Vagina (tissue), 2 donors: ENCODE measurements at places on chromosomes 1 and 21. TPM values are rescaled to one million over a fixed set of nuclear protein-coding genes. Genes with fewer than 3 reads are reported as not detected.

DNA sequence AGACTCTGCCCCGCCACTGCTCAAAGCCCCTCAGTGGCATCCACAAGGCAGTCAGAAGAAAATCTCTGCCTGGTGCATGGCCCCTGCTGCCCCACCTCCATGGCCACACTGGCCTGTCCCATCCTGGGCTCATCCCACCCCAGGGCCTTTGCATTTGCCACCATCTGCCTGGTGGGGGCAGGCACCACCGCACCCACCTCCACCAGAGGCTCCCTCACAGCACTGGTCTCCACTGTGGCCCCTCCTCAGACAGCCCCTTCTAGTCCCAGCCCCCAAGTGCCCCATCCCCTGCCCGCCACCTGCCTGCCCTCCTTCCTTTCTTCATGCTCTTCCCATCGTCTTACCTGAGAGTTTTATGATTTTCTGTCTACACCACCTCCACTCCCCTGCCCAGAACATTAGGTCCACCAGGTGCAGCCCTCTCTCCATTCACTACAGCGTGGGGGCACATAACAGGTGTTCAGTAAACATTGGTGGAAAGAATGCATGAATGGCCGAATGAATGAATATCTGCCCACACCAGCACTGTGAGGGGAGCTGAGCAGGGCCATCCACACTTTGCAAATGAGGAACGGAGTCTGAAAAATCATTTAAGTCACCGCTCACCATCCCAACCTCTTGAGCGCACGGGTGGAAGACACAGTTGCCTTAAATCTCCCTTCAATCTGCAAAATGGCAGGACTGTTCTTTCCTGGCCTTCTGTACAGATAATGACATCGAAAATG, 2.1 kb downstream of the PRDM15 start:
- peak overlapping the region; percentile 81 for H3K4me3 ChIP-seq
- no peaks in the 10 kb centered on the region for H3K36me3 ChIP-seq
- H3K27me3 ChIP-seq = no peaks in the 10 kb centered on the region

DNA sequence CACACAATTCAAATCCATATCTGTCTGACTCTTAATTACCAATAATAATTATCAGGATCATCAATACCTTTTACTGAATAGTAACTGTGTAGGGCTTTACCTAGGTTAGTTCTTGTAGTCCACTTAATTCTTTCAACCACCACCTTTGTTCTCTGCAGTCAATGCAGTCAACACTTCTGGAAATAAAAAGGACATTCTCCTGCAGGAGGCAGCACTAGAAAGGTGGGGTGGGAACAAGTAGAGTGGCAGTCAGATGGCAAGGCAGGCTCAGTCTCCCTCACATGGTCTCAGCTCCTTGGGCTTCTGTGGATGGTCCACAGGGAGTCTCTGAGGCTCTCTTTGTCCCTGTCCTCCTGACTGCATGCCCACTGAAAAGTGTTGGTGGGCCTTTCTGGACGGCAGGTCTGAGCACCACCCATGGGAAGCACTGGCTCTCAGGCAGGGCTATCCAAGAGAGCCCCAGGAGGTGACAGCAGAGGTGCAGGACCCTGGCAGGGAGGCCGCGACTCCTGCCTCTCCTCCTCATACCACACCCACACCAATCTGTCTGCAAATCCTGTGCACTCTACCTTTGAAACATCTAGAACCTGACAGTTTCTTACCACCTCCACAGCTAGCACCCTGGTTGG, 237.3 kb downstream of the FOXD2 start:
- no peaks in the 10 kb centered on the region for H3K36me3 ChIP-seq
- DNase-seq = peak; percentile 49
- H3K4me3 ChIP-seq = no peak overlapping the region
- no peaks in the 10 kb centered on the region for H3K4me1 ChIP-seq
- H3K27me3 ChIP-seq = no peaks in the 10 kb centered on the region
- no peak overlapping the region for H3K27ac ChIP-seq

GRCh38 chr1:94095744-94096469, 25.0 kb downstream of the ABCA4 start:
- H3K4me1 ChIP-seq = peaks cover 77% of the 10 kb centered on the region
- H3K36me3 ChIP-seq = no peaks in the 10 kb centered on the region
- H3K27me3 ChIP-seq = no peaks in the 10 kb centered on the region
- H3K27ac ChIP-seq = peak overlapping the region; percentile 84
- no peak overlapping the region for H3K4me3 ChIP-seq

- H3K27ac ChIP-seq = no peak overlapping the region
- DNase-seq = no peak
- H3K4me3 ChIP-seq = no peak overlapping the region
- peaks cover 12% of the 10 kb centered on the region for H3K4me1 ChIP-seq
- H3K27me3 ChIP-seq = no peaks in the 10 kb centered on the region
Measured at GRCh38 chr1:31621498-31621820, 4.0 kb downstream of the HCRTR1 start.

- no peaks in the 10 kb centered on the region for H3K4me1 ChIP-seq
- no peaks in the 10 kb centered on the region for H3K27me3 ChIP-seq
- H3K27ac ChIP-seq = no peak overlapping the region
- DNase-seq = no peak
- no peaks in the 10 kb centered on the region for H3K36me3 ChIP-seq
- no peak overlapping the region for H3K4me3 ChIP-seq
Measured at GRCh38 chr21:34024374-34024693, 49.0 kb upstream of the MRPS6 start.

GRCh38 chr1:192913683-192914082, 104.8 kb downstream of the RGS2 start:
- H3K27ac ChIP-seq = no peak overlapping the region
- no peak for DNase-seq
- H3K36me3 ChIP-seq = no peaks in the 10 kb centered on the region
- no peaks in the 10 kb centered on the region for H3K27me3 ChIP-seq

DNA sequence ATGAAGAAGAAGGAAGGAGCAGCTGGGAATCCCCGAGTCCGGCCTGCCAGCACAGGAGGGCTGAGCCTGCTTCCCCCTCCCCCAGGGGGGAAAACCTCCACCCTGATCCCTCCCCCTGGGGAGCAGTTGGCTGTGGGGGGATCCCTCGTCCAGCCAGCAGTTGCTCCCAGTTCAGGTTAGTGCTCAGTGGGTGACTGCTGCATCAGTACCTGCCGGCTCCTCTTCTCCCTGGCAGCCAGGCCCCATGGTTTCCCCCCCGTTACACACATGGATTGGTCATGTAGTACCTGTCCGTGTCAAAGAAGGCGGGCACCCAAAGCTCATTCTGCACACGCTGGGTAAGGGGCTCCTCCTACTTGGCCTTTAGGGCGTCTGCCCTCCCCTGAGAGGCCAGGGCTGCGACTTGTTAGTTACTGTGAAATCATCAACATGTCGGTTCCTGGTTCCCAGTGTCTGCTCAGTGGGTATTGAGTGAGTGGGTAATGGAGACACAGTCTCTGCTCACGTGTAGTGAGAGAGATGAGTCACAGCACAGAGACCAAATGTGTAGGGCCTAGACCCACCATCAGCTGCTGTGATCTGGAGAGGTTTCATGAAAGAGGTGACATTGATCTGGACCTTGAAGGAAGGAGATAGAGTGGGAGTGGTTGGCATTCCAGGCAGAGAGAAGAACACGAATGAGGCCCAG, 11.5 kb downstream of the NECAP2 start:
- H3K4me3 ChIP-seq = no peak overlapping the region
- peaks cover 7% of the 10 kb centered on the region for H3K4me1 ChIP-seq
- H3K36me3 ChIP-seq = no peaks in the 10 kb centered on the region
- no peak for DNase-seq
- H3K27ac ChIP-seq = no peak overlapping the region
- no peaks in the 10 kb centered on the region for H3K27me3 ChIP-seq

DNA sequence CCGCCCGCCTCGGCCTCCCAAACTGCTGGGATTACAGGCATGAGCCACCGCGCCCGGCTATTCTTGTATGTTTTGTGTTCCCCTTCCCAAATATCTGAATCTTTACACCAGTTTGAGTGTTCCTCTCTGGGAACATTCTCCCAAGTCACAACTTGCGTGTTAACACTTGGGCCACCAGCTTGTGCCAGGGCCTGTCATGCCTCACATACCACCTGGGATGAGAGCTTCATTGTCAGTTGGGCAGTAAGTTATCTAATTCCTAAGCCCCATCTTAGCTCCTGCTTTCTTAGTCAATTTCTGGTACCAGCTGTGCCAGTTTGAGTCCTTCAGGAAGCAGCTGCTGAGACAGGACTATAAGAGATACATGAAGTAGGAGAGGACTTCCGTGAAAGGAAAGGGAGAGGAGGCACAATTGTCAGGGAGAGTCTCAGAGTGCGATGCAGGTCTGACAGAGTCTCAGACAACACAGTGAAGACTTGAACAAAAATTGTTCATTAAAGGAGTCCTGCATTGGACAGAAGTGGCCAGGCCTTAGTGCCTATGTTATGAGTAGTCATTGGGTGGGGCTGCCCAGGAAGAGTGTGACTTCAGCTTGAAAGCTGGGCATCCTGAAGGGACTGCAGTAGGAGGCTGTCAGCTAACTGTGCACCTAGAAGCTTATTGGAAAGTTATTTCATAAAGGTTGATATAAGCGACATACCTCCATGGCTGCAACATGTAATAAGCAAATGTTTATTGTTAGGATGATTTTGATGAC, 17.3 kb downstream of the ZFYVE9 start:
- no peak overlapping the region for H3K27ac ChIP-seq
- peaks cover 21% of the 10 kb centered on the region for H3K4me1 ChIP-seq
- H3K27me3 ChIP-seq = no peaks in the 10 kb centered on the region
- no peak overlapping the region for H3K4me3 ChIP-seq
- no peak for DNase-seq

GRCh38 chr1:230152999-230153398, 86.0 kb downstream of the GALNT2 start:
- H3K36me3 ChIP-seq = no peaks in the 10 kb centered on the region
- peaks cover 29% of the 10 kb centered on the region for H3K4me1 ChIP-seq
- DNase-seq = no peak
- H3K4me3 ChIP-seq = no peak overlapping the region
- no peaks in the 10 kb centered on the region for H3K27me3 ChIP-seq

- no peak for DNase-seq
- H3K36me3 ChIP-seq = peaks cover 10% of the 10 kb centered on the region
- H3K27me3 ChIP-seq = no peaks in the 10 kb centered on the region
- H3K27ac ChIP-seq = no peak overlapping the region
Measured at GRCh38 chr1:182807907-182808306, 18.3 kb downstream of the NPL start.

- H3K4me1 ChIP-seq = peaks cover 29% of the 10 kb centered on the region
- H3K36me3 ChIP-seq = no peaks in the 10 kb centered on the region
- peak overlapping the region; percentile 77 for H3K4me3 ChIP-seq
Measured at GRCh38 chr1:21781815-21782348, 1.1 kb downstream of the USP48 start.

DNA sequence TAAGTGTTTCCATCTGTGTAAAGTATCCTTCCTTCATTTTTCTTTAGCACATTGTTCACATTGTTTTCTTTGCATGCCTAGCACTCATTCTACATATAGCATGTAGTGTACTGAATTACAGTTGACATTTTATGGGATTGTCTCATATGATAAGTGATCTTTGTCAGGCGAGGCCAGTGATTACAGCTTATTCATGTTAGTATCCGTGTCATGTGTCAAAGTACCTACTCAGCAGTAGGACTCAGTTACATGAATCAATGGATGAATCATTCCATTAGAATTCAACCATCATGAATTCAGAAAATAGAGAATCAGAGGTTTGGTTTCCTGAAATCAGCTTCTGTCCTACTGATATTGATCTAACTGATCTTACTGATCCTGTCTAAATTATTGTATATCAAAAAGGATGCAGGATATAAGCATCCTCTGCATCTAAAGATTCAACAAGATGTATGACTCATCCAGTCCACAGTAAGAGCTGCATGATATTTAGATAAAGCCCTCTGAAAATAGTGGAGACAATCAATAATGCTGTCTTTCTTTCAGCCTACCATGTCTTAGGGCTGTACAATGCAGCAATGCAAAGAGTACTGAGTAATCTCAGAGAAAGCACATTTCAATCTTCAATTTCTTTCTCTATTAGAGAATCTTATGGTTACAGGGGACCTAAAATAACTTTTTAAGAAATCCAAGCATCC, 20.7 kb upstream of the HRNR start:
- no peak overlapping the region for H3K27ac ChIP-seq
- H3K27me3 ChIP-seq = no peaks in the 10 kb centered on the region
- H3K4me3 ChIP-seq = no peak overlapping the region
- DNase-seq = no peak

GRCh38 chr1:45995298-45995697, 137.1 kb downstream of the PIK3R3 start:
- no peak overlapping the region for H3K27ac ChIP-seq
- no peaks in the 10 kb centered on the region for H3K4me1 ChIP-seq
- H3K4me3 ChIP-seq = no peak overlapping the region

GRCh38 chr1:118588566-118588965, 399.6 kb downstream of the TBX15 start:
- H3K27ac ChIP-seq = no peak overlapping the region
- no peaks in the 10 kb centered on the region for H3K4me1 ChIP-seq
- DNase-seq = no peak
- no peaks in the 10 kb centered on the region for H3K36me3 ChIP-seq
- H3K4me3 ChIP-seq = no peak overlapping the region

DNA sequence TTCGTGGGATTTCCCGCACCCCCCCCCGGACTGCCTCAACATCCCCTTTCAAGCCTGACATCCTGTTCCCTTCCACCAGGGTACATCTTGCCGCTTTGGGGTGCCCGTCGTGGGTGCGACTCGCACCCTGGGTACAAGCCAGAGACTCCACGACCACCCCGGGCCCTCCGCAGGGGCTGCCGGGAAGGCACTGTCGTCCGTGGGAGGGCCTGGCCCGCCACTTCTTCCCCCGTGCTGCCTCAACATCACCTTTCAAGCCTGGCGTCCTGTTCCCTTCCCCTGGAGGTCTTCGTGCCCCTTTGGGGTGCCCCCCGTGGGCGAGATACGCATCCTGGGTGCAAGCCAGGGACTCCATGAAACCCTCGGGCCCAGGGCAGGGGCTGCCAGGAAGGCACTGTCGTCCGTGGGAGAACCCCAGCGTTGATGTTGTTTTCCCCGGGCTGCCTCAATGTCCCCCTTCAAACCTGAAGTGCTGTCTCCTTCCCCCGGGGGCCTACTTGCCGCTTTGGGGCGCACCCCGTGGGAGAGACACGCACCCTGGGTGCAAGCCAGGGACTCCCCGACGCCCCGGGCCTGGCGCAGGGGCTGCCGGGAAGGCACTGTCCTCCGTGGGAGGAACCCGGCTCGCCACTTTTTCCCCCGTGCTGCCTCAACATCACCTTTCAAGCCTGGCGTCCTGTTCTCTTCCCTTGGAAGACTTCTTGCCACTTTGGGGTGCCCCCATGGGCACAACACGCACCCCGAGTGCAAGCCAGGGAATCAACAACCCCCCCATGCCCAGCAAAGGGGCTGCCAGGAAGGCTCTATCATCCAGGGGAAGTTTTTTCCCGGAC, 138.6 kb downstream of the LIPI start:
- no peak overlapping the region for H3K27ac ChIP-seq
- no peaks in the 10 kb centered on the region for H3K4me1 ChIP-seq
- peak; percentile 79 for DNase-seq
- no peaks in the 10 kb centered on the region for H3K36me3 ChIP-seq

AJAP1 gene
- total RNA-seq = 1.7 TPM

TAS1R1 gene
- not detected for total RNA-seq

RGS16 gene
- total RNA-seq = 1.2 TPM

HSPB7 gene
- total RNA-seq = 19.4 TPM

CFAP141 gene
- total RNA-seq = not detected

CFAP74 gene
- not detected for total RNA-seq

KMO gene
- 4.7 TPM for total RNA-seq

GFI1 gene
- 3.9 TPM for total RNA-seq
